ENCODE measurements at places on chromosomes 2 and 18. TPM values are rescaled to one million over a fixed set of nuclear protein-coding genes. Genes with fewer than 3 reads are reported as not detected.

GRCh38 chr2:17538022-17538843 lies 2.3 kb upstream of the VSNL1 start:
- DNase-seq, result peak; percentile 18
- H3K36me3 ChIP-seq, result no peaks in the 10 kb centered on the region
- H3K27me3 ChIP-seq, result no peaks in the 10 kb centered on the region

TNFAIP6 gene
- 5.3 TPM for total RNA-seq

- no peak for DNase-seq
- no peaks in the 10 kb centered on the region for H3K36me3 ChIP-seq
- H3K27ac ChIP-seq, result no peak overlapping the region
- H3K4me1 ChIP-seq, result peaks cover 4% of the 10 kb centered on the region
- no peak overlapping the region for H3K4me3 ChIP-seq
Measured at GRCh38 chr2:226154610-226155009, 645.0 kb downstream of the IRS1 start.

VWA3B gene
- total RNA-seq, result not detected

DNA sequence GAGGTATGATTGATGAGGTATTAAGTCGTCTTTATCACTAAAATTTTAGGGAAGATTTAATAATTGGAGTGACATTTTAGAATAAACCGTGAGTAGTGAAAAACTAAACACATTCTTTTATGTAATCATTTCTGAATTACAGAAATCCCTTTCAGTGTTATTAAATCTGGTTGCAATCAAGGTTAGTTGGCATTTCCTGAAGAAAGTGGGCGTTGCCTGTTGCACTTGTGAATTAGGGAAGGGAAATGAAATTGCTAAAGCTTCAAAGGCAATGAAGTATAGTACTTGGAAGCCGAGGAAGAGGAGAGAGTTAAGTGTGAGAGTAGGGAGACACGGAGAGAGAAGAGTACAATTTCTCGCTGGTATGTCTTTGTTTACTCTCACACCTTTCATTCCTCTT lies 274.5 kb downstream of the SLC8A1 start:
- no peak for DNase-seq
- no peak overlapping the region for H3K27ac ChIP-seq
- no peaks in the 10 kb centered on the region for H3K4me1 ChIP-seq
- H3K36me3 ChIP-seq, result no peaks in the 10 kb centered on the region
- no peaks in the 10 kb centered on the region for H3K27me3 ChIP-seq

DNA sequence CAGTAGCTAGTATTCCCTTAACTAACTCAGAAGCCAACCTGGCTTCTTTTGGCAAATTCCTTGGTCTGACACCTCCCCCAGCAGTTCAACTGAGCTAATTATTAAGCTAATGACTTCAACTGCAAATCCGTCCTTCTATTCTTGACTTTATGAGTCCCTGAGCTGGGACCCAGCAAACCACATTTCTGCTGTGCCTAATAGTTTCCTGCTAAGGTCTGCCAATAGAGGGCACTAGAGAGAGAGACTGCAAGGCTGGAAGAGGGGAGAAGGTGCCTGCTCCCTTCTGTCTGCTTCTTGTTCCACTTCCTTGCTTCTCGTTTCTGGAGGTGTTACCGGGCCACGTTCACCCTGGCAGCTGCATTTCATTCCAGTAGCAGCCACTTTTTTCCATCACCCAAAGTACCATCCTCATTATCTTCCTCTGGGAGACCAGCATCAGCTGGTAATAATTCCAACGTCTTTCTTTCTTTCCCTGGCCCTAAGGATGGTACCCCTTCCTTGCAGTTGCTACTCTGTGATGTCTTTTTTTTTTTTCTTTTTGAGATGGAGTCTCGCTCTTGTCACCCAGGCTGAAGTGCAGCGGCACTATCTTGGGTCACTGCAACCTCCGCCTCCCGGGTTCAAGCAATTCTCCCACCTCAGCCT lies 352.0 kb downstream of the TNS1 start:
- peaks cover 6% of the 10 kb centered on the region for H3K4me1 ChIP-seq
- H3K36me3 ChIP-seq, result no peaks in the 10 kb centered on the region
- DNase-seq, result peak; percentile 57

MROH2A gene
- total RNA-seq, result not detected

ZC3H15 gene
- 55.8 TPM for total RNA-seq

GRCh38 chr2:136045344-136045743 lies 59.9 kb upstream of the DARS1 start:
- no peaks in the 10 kb centered on the region for H3K4me1 ChIP-seq
- DNase-seq, result no peak
- no peak overlapping the region for H3K27ac ChIP-seq
- no peaks in the 10 kb centered on the region for H3K36me3 ChIP-seq
- H3K4me3 ChIP-seq, result no peak overlapping the region
- H3K27me3 ChIP-seq, result no peaks in the 10 kb centered on the region

CCDC141 gene
- total RNA-seq, result 13.7 TPM

- H3K36me3 ChIP-seq, result no peaks in the 10 kb centered on the region
- H3K4me3 ChIP-seq, result no peak overlapping the region
- H3K27me3 ChIP-seq, result no peaks in the 10 kb centered on the region
- H3K4me1 ChIP-seq, result no peaks in the 10 kb centered on the region
- no peak overlapping the region for H3K27ac ChIP-seq
- peak; percentile 44 for DNase-seq
Measured at GRCh38 chr2:134268265-134268664, 14.4 kb downstream of the MGAT5 start.

- no peaks in the 10 kb centered on the region for H3K27me3 ChIP-seq
Measured at GRCh38 chr2:55511508-55512124, 7.9 kb upstream of the CFAP36 start.

NEU2 gene
- total RNA-seq, result not detected

- DNase-seq, result no peak
- H3K4me1 ChIP-seq, result no peaks in the 10 kb centered on the region
- H3K27ac ChIP-seq, result no peak overlapping the region
- H3K4me3 ChIP-seq, result no peak overlapping the region
Measured at GRCh38 chr18:14937271-14937670, 189.3 kb downstream of the ANKRD30B start.

CNPPD1 gene
- 25.7 TPM for total RNA-seq

- peak; percentile 79 for DNase-seq
- H3K36me3 ChIP-seq, result no peaks in the 10 kb centered on the region
- H3K4me1 ChIP-seq, result peaks cover 72% of the 10 kb centered on the region
- H3K4me3 ChIP-seq, result no peak overlapping the region
Measured at GRCh38 chr2:218996937-218997336, 3.7 kb upstream of the CRYBA2 start.

DNA sequence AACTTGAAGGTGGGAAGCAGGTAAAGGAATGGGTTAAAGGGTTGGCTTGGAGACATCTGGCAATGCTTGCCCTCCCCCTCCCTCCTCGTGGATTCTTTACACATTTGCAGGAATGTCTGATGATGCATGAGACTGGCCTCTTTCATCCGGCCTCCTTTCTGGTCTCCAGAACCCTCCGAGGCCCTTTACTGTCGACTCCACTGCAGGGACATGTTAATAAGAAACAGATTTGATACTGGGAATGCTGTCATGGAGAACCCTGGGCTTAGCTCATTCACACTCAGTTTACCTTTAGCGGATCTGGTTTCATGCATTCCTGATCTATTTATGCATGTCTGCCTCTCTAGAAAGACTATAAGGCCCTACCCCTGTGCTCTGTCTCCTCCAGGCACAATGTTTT lies 238.7 kb downstream of the TGIF1 start:
- no peak overlapping the region for H3K27ac ChIP-seq
- no peak for DNase-seq
- no peaks in the 10 kb centered on the region for H3K36me3 ChIP-seq
- no peaks in the 10 kb centered on the region for H3K27me3 ChIP-seq
- peaks cover 3% of the 10 kb centered on the region for H3K4me1 ChIP-seq
- H3K4me3 ChIP-seq, result no peak overlapping the region

- no peaks in the 10 kb centered on the region for H3K36me3 ChIP-seq
- H3K27me3 ChIP-seq, result no peaks in the 10 kb centered on the region
- no peak for DNase-seq
- no peaks in the 10 kb centered on the region for H3K4me1 ChIP-seq
Measured at GRCh38 chr2:169302364-169302763, 60.0 kb downstream of the LRP2 start.

SP140 gene
- total RNA-seq, result 0.52 TPM

DNA sequence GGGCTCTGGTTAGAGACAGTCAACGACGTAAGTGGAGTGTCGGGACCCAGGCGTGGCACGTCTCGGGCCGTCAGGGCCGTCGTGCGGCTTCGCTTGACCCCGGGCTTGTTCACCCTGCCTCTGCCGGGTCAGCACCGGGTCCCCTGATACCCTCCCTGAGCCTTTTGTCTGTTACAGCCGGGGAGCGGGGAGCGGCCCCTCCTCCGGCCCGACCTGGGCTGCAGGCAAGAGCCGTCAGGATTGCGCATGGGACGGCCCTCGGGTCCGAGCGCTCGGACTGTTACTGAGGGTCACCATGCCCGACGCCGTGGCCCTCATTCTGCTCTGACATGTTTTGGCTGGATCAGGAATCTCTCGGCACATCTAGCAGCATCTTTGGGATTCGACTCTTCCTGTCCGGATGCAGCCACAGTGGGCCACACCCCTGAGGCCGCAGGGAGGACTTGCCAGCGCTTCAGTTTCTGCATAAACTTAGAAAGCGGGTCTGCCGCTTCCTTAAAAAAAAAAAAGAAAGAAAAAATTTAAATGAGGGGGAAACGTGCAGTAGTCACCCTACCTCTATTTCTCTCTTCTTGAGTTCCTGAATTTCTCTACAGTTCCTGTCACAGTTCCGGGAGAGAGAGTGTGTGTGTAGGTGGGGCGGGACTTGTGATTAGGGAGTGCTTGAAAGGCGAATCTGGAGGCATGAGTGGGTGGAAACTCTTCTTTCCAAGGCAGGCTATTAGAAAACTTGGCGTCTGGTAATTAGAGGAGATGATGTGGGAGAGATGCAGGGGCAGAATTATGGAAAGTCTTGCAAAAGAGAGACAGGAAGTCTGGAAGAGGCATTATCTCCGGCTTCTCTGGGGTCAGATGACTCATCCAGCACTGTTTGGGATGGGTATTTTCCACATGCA lies 909 bp downstream of the TMEM87B start:
- DNase-seq, result peak; percentile 79
- H3K4me1 ChIP-seq, result peaks cover 32% of the 10 kb centered on the region
- H3K27me3 ChIP-seq, result no peaks in the 10 kb centered on the region

- H3K36me3 ChIP-seq, result peaks cover 10% of the 10 kb centered on the region
- DNase-seq, result peak; percentile 71
- H3K4me3 ChIP-seq, result no peak overlapping the region
- H3K27me3 ChIP-seq, result no peaks in the 10 kb centered on the region
Measured at GRCh38 chr2:235055891-235056516, 104.2 kb downstream of the SH3BP4 start.

TPGS2 gene
- total RNA-seq, result 32.2 TPM

- no peaks in the 10 kb centered on the region for H3K27me3 ChIP-seq
- H3K27ac ChIP-seq, result no peak overlapping the region
- peaks cover 13% of the 10 kb centered on the region for H3K4me1 ChIP-seq
- no peak for DNase-seq
Measured at GRCh38 chr2:10887476-10887875, 24.3 kb upstream of the KCNF1 start.

PRSS56 gene
- not detected for total RNA-seq

MC5R gene
- not detected for total RNA-seq

DNA sequence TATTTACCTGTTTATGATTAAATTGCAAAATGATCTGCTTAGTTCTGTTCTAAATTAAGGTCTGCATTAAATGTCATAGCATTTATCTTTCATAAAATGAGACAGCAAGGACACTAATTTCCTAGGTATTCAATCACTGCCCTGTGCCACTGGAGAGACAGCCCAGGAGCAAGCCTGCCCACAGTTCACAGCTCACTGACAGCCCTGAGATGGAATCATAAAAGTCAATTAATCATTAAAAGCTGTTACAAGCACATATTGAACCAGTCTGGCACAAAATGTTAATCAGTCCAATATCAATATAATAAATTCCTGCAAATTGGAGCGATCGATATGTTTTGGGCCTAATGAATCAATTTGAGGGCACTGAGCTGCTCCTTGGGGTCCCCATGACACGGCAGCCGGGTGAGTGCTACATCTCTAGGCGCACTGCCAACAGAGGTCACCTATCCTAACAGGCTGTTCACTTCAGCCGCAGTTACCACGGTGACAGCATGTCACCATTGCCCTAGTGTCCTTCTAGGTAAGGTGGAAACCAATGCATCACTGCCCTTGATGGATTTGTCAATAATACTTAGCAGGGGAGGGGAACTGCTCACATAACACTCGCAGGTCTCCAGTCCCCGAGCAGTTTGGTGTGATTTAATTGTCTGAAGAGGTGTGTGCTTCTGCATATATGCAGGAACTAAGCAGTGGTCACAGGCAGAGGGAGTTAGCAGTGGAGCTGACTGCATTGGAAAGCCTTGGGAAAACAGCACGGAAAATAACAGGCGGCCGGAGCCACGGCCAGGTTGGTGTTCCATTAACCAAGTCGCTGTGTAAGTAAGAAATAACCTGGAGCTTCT lies 47.3 kb downstream of the POU3F3 start:
- no peaks in the 10 kb centered on the region for H3K27me3 ChIP-seq
- no peak overlapping the region for H3K4me3 ChIP-seq
- H3K4me1 ChIP-seq, result peaks cover 9% of the 10 kb centered on the region
- no peak overlapping the region for H3K27ac ChIP-seq
- no peaks in the 10 kb centered on the region for H3K36me3 ChIP-seq

IL36RN gene
- not detected for total RNA-seq

- no peaks in the 10 kb centered on the region for H3K27me3 ChIP-seq
- no peak for DNase-seq
- no peaks in the 10 kb centered on the region for H3K36me3 ChIP-seq
- no peaks in the 10 kb centered on the region for H3K4me1 ChIP-seq
- H3K4me3 ChIP-seq, result no peak overlapping the region
- no peak overlapping the region for H3K27ac ChIP-seq
Measured at GRCh38 chr18:40346146-40346545, 1608.9 kb upstream of the PIK3C3 start.

DNA sequence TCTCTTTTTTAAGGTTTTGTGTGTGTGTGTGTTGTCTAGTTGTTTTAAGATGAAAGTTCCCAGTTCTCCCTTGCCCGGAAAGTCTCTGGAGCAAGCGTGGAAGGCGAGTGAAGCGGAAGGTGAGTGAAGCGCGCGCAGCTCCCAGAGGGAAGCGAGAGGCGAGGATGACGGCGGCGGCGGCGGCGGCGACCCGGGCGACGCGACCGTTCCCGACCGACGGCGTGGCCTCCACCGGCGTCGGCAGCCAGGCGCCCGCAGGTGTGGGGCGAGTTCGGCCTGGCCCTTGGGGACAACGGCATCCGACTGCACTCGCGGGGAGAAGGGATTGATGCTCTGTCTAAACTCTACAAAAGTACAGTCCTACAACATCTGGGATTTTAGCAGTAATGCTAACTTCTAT lies 321.9 kb downstream of the CELF4 start:
- H3K36me3 ChIP-seq, result no peaks in the 10 kb centered on the region
- DNase-seq, result no peak
- H3K4me3 ChIP-seq, result no peak overlapping the region
- no peak overlapping the region for H3K27ac ChIP-seq
- no peaks in the 10 kb centered on the region for H3K27me3 ChIP-seq
- no peaks in the 10 kb centered on the region for H3K4me1 ChIP-seq

Data from body of pancreas (tissue), 4 donors.